Mesenteric fat pad (tissue), 1 donor: ENCODE measurements at places on chromosomes 7 and 10. TPM values are rescaled to one million over a fixed set of nuclear protein-coding genes. Genes with fewer than 3 reads are reported as not detected.

The SH2D4B gene
- 0.35 TPM for total RNA-seq

GRCh38 chr7:103551016-103551415, 105.0 kb upstream of the SLC26A5 start:
- DNase-seq: no peak

- no peak for DNase-seq
Observed at GRCh38 chr7:88111140-88111743, 108.6 kb downstream of the SRI start.

GRCh38 chr7:158035343-158035742, 552.3 kb downstream of the PTPRN2 start:
- DNase-seq: peak; percentile 47

GRCh38 chr10:79269443-79269842, 77.8 kb upstream of the PPIF start:
- no peak for DNase-seq

DNA sequence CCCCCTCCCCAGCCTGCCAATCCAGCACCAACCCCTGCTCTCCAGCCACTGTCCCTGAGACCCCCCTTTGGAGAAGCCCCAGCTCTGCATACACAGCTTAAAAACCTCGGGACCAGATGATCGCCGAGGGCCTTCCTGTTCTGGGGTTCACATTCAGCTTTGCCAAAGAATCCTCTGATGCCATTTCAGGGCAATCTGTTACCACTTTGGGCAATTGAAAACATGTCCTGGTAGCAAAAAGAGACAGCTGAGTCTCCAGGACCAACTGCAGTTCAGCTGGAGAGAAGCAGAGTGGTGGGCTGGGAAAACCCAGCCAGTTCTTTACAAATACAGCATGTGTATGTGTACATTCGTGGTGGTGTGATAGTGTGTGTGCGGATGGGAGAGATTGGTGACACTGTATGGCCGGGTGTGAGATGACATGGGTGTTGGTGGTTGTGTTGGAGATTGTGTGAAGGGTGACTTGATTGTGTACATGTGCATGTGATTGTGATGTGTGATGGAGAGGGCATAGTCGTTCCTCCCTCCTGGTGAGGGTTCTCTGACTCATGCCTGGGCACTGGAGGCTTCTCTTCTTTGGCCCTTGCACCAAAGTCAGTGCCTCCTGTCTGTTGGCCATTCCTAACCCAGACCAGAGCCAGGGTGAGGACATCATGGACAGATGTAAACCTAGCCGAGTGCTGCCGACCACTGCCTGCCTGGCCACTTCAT, 48.5 kb upstream of the AQP1 start:
- no peak for DNase-seq

GRCh38 chr10:77458986-77459590, 178.5 kb downstream of the KCNMA1 start:
- no peak for DNase-seq

GRCh38 chr7:152660021-152660420, 15.9 kb downstream of the XRCC2 start:
- no peak for DNase-seq

DNA sequence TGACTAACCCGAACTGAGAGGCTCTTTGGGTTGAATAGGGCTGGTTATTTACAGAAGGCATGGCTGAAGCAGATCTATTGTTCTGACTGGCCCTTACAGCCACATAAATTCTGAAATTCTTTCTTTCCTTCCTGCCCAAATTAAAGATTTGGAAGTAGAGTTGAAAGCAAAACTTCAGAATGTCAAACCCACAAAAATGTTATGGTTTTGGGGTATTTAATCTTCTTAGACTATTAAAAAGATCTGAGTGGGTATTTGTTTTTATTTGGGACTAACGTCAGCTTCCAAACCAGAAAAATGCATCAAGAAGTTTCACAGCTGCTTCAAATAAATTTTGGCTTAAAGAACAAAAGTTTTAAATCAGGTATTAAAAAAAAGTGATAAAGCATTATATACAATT, 124.5 kb downstream of the AHR start:
- DNase-seq: no peak

The CALU gene
- 169 TPM for total RNA-seq

DNA sequence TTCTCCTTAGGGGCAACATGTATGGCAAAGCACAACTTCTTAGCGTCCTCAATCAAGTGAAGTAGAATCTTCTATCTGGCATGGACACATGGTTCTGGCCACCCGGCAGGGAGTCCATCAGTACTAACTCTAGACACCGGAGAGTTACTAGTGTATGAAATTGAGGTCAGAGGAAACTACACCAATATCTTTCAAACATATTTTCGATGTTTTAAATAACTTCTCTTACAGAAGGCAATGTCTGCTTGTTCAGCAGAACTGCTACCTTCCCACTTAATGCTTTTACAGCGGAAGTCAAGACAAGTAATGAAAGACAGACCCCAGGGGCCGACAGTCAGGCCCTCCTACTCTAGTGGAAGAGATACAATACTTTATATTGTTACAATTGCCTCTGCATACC, 89.9 kb downstream of the RNF216 start:
- no peak for DNase-seq

GRCh38 chr7:30062587-30062986, 34.4 kb downstream of the PLEKHA8 start:
- no peak for DNase-seq

DNA sequence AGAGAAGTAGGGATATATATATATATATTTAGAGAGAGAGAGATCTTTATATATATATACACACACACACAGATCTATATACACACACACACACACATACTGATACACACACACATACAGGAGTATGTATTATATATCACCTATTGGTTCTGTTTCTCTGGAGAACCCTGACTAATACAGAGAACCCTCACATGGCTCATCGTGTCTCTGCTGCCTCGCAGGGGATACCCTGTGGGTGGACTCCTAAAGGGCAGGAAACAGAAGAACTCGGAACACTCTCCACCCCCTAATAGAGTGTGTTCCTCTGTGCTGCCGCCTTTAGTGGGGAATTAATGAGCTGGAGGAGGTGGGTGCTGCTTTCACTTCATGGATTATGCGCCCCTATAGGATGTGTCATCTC, 86.6 kb downstream of the NPY start:
- no peak for DNase-seq

DNA sequence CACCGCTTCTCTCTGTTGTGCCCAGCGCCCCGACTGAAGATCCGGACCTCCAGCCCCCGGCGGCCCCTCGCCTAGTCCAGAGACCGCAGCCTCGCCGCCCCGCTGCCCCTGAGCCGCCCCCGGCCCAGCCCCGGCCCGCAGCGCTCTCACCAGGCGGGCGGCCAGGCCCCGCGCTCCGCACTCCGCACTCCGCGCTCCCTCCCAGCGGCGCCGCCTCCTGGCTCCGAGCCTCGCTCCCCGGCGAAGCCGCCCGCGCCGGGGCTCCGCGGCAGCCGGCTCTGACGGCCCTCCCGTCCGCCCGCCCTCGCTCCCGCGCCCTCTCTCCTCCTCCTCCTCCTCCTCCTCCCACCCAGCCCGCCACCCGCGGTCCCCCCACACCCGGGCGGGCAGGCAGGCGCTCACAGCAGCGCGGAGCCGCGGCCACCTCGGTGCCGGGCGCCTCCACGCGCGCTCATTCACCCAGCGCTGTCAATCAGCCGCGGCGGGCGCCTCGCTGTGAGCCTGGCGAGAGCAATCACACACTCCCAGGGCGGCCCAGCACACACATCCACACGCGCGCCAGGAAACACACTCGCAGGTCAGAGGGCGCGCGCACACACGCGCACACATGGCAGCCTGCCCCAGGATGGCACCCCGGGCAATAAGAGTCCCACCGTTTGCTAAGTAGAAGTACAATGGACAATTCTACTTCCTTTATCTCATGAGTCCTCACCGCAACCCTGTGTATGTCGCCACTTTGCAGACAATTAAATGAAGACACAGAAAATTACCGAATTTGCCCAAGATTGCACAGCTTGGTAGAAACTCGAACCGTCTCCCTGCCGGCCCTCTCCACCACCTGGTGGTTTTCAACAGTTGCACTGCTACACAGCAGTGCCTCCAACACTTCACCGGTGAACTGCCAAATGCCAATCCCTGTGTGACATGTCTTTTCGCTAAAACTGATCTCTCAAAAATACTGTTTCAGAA, at the start of gene PRRT4:
TSS of gene PRRT4 (minus strand) at position 280 of the 969 bp plus-strand sequence.
- DNase-seq: no peak

The UTF1 gene
- not detected for total RNA-seq

DNA sequence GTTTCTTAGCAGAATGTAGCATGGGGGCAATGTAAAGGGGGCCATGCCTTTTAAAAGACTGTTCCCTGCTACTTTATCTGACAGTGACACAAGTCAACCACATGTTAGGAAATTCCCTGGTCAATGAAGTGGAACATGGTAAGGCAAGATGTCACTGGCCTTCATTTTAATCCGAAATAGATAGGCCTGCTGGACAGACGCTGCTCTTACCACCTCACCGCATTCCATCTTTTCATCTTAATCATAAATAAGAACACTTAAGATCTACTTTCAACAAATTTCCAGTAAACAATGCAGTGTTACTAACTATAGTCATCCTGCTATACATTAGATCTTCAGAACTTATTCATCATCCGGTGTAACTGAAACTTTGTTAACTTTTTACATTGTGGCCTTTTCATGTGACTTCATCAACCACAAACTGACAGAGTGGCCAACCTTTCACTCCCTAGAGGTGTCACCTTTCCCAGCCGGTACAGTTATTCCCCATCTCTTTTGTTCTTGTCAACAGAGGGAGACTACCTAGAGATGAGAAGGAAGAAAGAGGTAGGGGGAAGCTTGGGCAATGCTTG, 15.6 kb downstream of the ASB4 start:
- DNase-seq: no peak

The CCDC172 gene
- not detected for total RNA-seq

GRCh38 chr10:14309593-14309992, 21.1 kb downstream of the FRMD4A start:
- no peak for DNase-seq

DNA sequence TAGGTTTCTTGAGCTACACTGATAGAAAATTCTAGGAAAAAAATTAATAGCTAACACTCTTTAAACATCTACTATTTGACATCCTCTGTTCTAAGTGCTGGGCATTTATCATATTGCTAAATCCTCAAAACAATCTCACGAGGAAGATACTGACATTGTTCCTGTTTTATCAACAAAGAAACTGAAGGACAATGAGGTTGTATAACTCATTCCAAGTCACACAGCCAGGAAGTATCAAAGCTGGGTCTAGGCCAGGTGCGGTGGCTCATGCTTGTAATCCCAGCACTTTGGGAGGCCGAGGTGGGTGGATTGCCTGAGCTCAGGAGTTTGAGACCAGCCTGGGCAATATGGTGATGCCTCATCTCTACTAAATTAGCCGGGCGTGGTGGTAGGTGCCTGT, 51.6 kb upstream of the IL6 start:
- DNase-seq: no peak

- no peak for DNase-seq
Observed at GRCh38 chr7:100132697-100133151, 6.0 kb downstream of the MBLAC1 start.

- no peak for DNase-seq
Observed at GRCh38 chr10:34716234-34716633, 98.9 kb downstream of the PARD3 start.

The PRTFDC1 gene
- 2.7 TPM for total RNA-seq

The TMEM176B gene
- 57.8 TPM for total RNA-seq

DNA sequence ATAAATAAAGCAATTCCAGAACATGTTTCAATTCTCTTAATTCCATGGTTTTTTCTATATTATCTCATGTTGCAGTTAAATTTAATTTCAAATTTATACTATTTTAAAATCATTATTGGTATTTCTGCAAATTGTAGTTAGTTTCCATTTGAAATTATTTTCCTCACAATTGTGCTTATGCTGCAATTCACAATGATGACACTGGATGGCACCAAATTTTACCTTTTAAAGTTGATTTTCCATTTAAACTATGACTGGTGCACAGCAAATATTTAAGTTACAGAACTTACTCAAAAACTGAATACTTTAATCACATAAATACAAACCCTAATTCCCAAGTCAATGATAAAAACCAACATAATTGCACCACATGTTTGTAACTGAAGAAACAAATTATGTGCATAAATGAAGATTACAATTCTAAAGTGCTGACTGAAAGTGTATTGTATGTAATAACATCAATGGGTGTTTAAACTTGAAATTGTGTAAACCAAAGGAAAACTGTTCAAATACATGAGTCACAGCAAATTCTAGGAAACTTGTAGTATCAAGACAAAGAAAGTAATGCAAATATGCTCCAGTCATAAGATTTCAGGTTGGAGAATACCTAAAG, 75.3 kb upstream of the AASS start:
- no peak for DNase-seq

DNA sequence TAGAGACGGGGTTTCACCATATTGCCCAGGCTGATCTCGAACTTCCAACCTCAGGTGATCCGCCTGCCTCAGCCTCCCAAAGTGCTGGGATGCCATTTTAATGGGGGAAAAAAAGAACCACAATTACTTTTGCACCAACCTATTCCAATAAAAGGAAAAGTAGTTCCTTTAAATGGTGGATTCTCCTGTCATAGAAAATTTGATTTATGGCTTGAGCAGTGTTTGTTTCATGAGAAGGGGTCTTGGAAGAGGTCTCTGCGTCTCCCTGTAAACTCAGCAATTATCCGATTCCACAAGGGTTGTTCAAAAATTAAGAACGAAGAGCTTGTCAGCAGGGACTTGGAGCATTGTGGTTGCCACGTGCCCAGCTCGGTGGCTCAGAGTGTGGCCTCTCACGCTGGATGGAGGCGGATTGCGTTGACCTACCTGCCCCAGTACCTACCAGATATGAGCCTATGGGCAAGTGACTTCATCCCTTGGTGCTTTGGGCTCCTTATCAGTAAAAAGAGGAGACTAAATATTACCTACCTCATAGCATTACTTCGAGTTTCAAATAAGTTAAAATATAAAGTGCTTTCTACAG, 2.8 kb upstream of the TRIP6 start:
- DNase-seq: no peak

GRCh38 chr7:90453931-90454330, 15.5 kb upstream of the PTTG1IP2 start:
- no peak for DNase-seq

The NODAL gene
- not detected for total RNA-seq

GRCh38 chr7:152312316-152312715, 123.5 kb downstream of the KMT2C start:
- DNase-seq: no peak

The DPP6 gene
- 0.58 TPM for total RNA-seq

GRCh38 chr7:51154201-51154600, 162.4 kb downstream of the COBL start:
- no peak for DNase-seq

- no peak for DNase-seq
Observed at GRCh38 chr7:151018421-151019129, 5.7 kb downstream of the ATG9B start.

- DNase-seq: no peak
Observed at GRCh38 chr10:129506101-129506797, 39.2 kb downstream of the MGMT start.

The PDCD11 gene
- 32.2 TPM for total RNA-seq

- DNase-seq: no peak
Observed at GRCh38 chr7:104962781-104963180, 51.2 kb upstream of the KMT2E start.

- no peak for DNase-seq
Observed at GRCh38 chr7:155232911-155233310, 64.8 kb upstream of the INSIG1 start.
